ENCODE measurements at places on chromosomes 2 and 18. TPM values are rescaled to one million over a fixed set of nuclear protein-coding genes. Genes with fewer than 3 reads are reported as not detected.

The SCYGR4 gene
- total RNA-seq = not detected

The ACTG2 gene
- total RNA-seq = not detected

The M1AP gene
- not detected for total RNA-seq

The SERPINB12 gene
- not detected for total RNA-seq

The ZNF804A gene
- total RNA-seq = not detected

The AGXT gene
- total RNA-seq = not detected

The RBM44 gene
- 0.42 TPM for total RNA-seq

The C2orf15 gene
- 0.26 TPM for total RNA-seq

The CD28 gene
- total RNA-seq = 130 TPM

The RUFY4 gene
- 1.8 TPM for total RNA-seq

The VAMP5 gene
- 33.1 TPM for total RNA-seq

The CABLES1 gene
- 5.7 TPM for total RNA-seq

The NR4A2 gene
- 13.2 TPM for total RNA-seq

The GAREM2 gene
- total RNA-seq = 7.9 TPM

The MITD1 gene
- 52.8 TPM for total RNA-seq

The STAT4 gene
- 47.9 TPM for total RNA-seq

The EMILIN2 gene
- total RNA-seq = 35.5 TPM

The ZNF385B gene
- not detected for total RNA-seq

The SAG gene
- total RNA-seq = not detected

The ITGA4 gene
- total RNA-seq = 109 TPM

The NEU2 gene
- not detected for total RNA-seq

The MAPK4 gene
- not detected for total RNA-seq

The DUSP2 gene
- 436 TPM for total RNA-seq

The SCN7A gene
- not detected for total RNA-seq

The HJURP gene
- total RNA-seq = 41.5 TPM

The ZSWIM2 gene
- total RNA-seq = not detected

Measured in activated CD4-positive, alpha-beta T cell treated with anti-CD3 and anti-CD28 coated beads, Interleukin-2, amount 10 ng/mL, durations not matched to agents 24 days and 14 days (primary cell).